Stimulated activated CD4-positive, alpha-beta T cell treated with anti-CD3 and anti-CD28 coated beads, Interleukin-15, amount 100 ng/mL, for 48 hours (primary cell): ENCODE measurements at places on chromosomes 7 and 10.

- no peak for DNase-seq
These were observed 6.0 kb downstream of the VWDE start for GRCh38 chr7:12397671-12398070.

DNA sequence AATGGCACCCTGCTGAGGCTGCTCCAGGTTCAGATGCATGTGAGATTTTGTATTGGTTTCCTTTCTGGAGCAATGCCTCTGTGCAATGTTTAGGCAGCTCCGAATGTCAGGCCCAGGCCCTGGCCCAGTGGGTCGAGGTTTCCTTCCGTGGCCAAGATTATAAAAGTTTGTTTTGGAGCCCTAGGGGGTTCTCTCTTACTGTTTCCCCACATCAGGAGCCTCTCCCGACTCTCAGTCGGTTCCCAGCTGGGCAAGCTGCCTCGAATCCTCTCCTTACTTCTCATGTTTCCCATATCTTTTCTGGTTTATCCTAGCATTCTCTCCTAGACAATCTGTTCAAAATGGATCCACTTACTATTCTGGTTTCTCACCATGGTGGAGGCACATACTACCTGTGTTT lies 11.0 kb downstream of the TMEM140 start:
- no peak for DNase-seq

DNA sequence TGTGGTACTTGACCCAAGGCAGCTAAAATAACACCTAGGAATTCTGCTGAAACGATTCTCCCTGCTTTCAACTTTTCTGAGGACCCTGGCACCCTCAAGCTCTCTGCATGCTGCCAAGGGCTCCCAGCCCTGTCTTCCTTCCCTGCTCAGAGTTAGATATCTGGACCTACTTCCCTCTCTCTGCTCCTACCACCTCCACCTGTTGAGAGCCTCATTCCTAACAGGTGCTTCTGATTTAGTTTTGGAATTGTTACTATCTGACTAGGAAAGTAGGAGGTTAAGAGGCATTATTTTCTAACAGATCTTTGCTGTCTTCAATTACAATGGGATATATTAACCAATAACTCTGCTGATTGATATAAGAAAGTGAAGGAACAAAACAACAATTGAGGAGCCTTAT lies 253.8 kb downstream of the FZD1 start:
- DNase-seq: no peak

DNA sequence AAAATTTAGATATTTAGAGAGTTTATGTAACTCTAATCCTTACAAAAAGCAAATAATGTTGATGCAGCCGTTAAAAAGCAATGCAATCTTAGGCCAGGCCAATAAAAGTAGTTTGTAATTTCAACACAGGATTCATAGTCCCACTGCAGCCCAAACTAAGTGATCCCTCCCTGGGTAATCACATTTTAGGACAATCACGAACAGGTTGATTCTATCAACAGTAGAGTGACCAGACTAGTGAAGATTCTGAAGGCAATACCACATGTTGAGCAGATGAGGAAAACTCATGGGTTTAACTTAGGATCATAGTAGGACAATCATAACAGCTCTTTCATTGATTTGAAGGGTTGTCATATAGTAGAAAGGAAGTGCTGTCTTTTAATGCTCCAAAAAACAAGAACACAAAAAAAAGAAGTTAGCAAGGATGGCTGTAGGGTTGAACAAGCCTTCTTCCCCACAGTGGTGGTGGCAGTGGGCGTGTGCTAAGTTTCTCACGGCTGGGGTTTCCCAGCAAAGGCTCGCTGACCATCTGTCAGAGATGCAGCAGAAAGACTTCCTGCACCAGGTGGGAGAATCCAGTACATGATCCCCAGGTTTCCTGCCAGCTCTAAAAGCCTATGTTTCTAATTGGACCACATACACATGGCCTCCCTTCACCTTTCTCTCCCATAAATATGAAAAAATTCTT lies 212.2 kb downstream of the CHRM2 start:
- DNase-seq: no peak

- DNase-seq: no peak
These were observed 143.1 kb upstream of the CAV2 start for GRCh38 chr7:116356333-116356965.

- no peak for DNase-seq
These were observed 77.2 kb upstream of the CALCR start for GRCh38 chr7:93651603-93652159.

DNA sequence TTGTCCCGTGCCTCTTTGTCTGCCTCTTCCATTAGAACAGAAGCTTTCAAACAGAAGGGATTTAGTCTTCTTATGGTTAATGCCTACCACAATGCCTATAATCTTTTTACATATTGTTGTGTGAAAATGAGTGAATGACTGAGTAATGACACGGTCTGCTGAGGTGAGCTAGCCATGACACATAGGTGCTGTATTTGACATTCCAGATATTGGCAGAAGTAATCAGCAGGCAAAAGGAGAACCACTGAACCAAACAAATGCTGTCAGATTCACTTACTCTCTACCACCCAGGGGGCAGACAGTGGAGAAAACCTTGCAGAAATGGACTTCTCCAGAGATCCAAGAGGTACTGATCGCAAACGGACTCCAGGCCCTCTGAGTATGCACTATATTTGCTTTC lies 377.2 kb upstream of the VWC2 start:
- DNase-seq: no peak

DNA sequence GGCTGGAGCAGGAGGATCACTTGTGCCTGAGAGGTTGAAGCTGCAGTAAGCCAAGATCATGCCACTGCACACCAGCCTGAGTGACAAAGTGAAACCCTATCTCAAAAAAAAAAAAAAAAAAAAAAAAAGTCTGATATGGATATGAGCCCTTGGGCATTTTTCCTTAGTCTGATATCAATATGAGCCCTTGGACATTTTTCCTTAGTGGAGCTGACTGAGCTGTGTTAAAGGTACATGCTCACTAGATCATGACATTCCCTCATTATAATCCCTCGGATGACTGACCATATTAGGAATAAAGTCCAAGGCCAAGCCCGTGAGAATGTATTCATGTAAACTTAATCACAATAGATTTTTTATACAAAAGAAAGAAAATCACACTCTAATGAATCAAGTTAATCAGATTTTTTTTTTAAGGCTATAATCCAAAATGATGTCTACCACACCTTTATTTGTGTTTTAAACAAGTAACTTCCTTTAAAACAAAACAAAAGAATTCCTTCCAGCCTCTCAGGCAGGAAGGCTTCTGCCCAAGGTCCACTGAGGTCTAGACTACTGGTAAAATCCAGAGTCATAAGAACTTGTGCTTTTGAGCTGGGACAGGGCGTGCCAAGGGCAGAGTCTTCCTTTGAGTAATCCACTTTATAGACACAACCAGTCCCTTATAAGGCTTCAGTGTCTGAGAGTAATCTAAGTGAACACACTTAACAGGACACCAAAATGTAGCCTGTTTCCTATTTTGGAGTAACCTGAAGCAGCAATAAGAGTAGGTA lies 5.5 kb downstream of the PPA1 start:
- no peak for DNase-seq

- no peak for DNase-seq
These were observed 194.9 kb downstream of the KCNMA1 start for GRCh38 chr10:77442699-77443189.

DNA sequence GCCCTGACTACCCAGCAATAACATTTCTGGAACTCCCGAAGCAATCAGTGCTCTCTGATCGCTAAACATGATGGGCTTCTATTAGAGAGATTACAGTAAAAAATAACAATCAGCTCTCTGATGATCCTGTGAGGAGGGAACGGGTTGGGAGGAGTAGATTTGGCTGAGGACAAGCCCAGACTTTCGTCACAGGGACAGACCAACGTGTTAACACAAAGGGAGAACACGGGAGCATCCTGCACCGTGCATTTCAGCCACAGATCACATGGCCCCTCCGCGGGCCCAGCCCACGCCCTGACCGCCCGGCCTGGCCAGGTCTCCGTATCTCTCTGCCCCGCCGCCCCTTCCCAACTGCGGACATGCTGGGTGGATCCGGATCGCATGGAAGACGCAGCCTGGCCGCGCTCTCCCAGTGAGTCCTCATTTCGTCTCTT lies 95.0 kb upstream of the AGBL3 start:
- DNase-seq: no peak

DNA sequence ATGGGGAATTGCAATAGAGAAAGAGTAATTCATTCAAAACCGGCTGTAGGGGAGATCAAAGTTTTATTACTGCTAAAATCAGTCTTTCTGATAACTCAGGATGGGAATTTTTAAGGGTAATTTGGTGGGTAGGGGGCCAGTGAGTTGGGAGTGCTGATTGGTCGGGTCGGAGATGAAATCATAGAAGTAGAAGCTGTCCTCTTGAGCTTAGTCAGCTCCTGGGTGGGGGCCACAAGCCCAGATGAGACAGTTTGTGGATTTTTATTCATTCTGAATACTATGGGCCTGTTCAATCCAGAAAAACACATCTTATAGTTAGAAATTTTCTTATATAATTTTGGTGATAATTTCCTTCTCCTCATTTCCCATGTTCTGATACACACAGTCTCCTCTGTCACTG lies 25.4 kb downstream of the CALD1 start:
- DNase-seq: no peak

DNA sequence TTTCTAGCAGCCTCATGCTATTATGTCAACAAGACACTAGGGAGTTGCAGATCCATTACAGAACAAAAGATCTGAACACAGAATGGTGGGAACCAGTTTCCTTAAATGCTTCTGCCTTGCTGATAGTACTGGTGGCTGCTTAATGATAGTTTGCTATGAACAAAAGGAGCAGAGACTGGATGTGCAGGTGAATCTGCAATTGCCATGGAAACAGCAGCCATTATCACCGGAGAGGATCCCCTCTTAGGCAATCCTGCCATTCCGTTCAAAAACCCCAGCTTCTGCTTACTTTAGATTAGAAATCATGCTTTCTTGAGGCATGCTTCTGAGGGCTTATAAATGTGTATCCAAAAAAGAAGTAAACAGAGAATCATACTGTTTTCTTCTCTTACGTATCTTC lies 80.0 kb upstream of the PRKAR2B start:
- DNase-seq: no peak
